HepG2 (cell line): ENCODE measurements at places on chromosomes 1 and 21. TPM values are rescaled to one million over a fixed set of nuclear protein-coding genes. Genes with fewer than 3 reads are reported as not detected.
A peak's percentile ranks its signal among the peaks of the same experiment; 100 is the strongest.

GRCh38 chr1:111593403-111594305, 25.9 kb upstream of the RAP1A start:
- peak overlapping the region; percentile 45; the same call in 1 of the 2 replicates for H3K4me3 ChIP-seq
- no peak for DNase-seq
- no peaks in the 10 kb centered on the region for H3K36me3 ChIP-seq
- no peak overlapping the region for H3K27ac ChIP-seq
- H3K27me3 ChIP-seq = no peaks in the 10 kb centered on the region; the same call in 2 of the 3 replicates

The LORICRIN gene
- total RNA-seq = not detected in 2 replicates

GRCh38 chr1:38173157-38173831, 126.7 kb upstream of the POU3F1 start:
- H3K27me3 ChIP-seq = no peaks in the 10 kb centered on the region
- no peaks in the 10 kb centered on the region for H3K36me3 ChIP-seq
- H3K4me1 ChIP-seq = no peaks in the 10 kb centered on the region
- H3K4me3 ChIP-seq = no peak overlapping the region
- H3K27ac ChIP-seq = no peak overlapping the region

- H3K27me3 ChIP-seq = no peaks in the 10 kb centered on the region; the same call in none of the 2 replicates
- no peak overlapping the region for H3K27ac ChIP-seq
- no peaks in the 10 kb centered on the region for H3K4me1 ChIP-seq
- H3K4me3 ChIP-seq = no peak overlapping the region
These were observed 432.7 kb upstream of the VAMP3 start for GRCh38 chr1:7338439-7338838.

The HLCS gene
- 11.7 and 12.3 TPM in 2 replicates for total RNA-seq

DNA sequence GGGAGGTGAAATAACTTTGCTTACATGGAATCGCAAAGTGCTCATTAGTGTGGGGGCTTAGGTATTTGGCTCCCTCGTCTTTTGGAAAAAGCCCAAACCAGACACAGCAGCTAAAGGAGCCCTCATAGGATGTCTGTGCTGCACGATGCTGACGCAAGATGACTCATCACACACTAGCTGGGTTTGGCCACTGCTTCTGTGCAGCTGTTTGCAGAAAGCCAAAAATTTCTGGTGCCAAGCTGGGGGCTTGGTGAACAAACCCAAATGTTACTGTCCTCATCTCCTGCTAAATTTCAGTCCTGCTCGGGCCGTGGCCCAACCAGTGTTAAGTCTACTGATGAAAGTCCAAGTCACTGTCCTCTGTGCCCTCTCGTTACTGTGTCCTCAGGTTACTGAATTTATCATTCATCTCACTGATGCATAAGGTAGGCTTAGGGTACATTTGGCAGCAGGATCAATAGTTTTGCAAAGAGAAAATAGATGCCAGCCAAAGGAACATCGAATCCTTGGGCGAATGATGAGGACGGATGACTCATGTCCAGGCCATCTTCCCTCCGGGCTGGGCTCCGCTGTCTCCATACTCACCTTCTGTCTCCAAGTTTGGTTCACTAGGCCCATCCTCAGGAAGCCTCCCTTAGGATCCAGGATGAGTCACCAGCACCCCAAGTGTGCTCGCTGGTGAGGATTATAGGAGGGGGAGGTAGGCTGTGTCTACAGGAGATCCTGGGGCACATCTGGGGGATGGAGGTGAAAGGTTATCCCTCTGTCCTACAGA, 177.7 kb downstream of the ADSS2 start:
- H3K36me3 ChIP-seq = no peaks in the 10 kb centered on the region
- no peak for DNase-seq
- no peaks in the 10 kb centered on the region for H3K27me3 ChIP-seq
- no peak overlapping the region for H3K27ac ChIP-seq
- peaks cover 7% of the 10 kb centered on the region for H3K4me1 ChIP-seq
- no peak overlapping the region for H3K4me3 ChIP-seq

DNA sequence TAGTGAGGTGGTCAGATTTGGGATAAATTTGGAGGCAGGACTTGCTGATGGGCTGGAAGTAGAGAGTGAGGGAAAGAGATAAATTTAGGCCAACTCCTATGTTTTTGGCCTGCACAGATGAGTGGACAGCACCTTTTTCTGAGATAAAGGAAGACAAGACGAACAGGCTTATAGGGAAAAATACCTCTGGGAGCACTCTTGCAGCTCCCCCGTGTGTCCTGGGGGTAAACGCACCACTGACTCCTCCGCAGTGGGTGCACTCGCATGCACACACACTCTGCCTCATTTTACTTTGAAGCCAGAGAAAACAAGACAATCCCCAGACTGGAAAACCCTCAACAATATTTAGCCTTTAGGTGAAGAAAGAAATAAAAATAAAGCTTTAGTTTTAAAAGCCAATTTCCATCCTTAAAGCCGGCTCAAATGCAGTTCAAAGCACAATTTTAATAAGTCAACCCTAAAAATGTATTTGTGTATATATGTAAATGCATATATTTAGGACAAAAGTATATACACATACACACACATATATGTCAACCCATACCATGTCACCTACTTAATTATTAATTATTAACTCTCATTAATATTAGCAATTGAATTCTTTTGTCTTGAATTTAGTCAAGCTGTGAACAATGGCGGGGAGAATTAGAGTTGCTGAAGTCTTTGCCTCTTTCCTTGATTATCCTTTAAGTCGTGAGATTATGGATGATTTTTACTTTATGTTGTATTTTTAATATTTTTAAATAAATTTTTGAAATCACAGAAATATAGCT, 341.8 kb downstream of the ZNF326 start:
- no peak overlapping the region for H3K27ac ChIP-seq
- DNase-seq = no peak
- no peaks in the 10 kb centered on the region for H3K36me3 ChIP-seq
- no peak overlapping the region for H3K4me3 ChIP-seq
- H3K27me3 ChIP-seq = no peaks in the 10 kb centered on the region
- H3K4me1 ChIP-seq = no peaks in the 10 kb centered on the region

The TTLL7 gene
- total RNA-seq = 0.22 and 0.38 TPM in 2 replicates

DNA sequence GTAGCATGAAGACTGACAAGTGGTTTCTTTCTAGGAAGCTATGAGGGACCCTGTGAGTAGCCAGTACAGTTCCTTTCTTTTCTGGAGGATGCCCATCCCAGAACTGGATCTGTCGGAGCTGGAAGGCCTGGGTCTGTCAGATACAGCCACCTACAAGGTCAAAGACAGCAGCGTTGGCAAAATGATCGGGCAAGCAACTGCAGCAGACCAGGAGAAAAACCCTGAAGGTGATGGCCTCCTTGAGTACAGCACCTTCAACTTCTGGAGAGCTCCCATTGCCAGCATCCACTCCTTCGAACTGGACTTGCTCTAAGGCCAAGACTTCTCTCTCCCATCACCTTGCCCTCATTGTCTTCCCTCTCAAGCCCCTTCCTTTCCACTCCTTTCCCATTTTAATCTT, 3.4 kb upstream of the GABPB2 start:
- no peaks in the 10 kb centered on the region for H3K36me3 ChIP-seq
- H3K27me3 ChIP-seq = no peaks in the 10 kb centered on the region
- no peak overlapping the region for H3K27ac ChIP-seq
- H3K4me1 ChIP-seq = peaks cover 20% of the 10 kb centered on the region

DNA sequence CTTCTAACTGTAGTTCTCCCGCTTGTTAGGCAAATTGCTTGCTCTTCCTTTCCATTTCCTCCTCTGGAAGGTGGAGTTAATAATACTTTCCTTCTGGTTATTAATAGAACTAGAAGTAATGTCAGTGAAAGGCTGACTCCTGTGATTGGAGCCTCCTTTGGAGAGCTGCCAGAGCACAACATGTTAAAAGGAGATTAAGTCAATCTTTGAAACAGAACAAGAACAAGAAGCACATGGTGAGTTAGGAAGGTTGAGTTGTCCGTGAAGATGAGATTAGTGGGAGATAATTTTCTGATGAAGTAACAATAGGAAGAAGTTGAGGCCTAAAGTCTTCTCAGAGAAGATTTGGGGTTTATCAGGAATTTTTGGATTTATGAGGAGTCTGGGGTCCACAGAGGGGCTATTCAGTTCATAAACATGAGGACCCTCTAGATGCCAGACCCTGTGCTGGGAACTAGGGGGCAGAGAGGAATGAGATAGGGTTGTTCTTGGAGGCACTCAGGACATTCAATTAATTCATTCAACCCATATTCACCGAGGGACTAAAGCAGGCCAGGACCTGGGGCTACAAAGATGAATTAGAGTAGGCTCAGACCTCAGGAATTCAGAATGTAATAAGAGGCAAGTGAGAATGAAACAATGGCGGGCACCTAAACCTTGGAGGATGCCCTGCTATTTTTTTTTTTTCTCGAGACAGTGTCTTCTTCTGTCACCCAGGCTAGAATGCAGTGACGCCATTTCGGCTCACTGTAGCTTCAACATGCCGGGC, 40.7 kb upstream of the DHCR24 start:
- no peak overlapping the region for H3K27ac ChIP-seq
- no peaks in the 10 kb centered on the region for H3K27me3 ChIP-seq
- H3K4me3 ChIP-seq = no peak overlapping the region
- H3K4me1 ChIP-seq = peaks cover 50% of the 10 kb centered on the region
- no peaks in the 10 kb centered on the region for H3K36me3 ChIP-seq
- no peak for DNase-seq

DNA sequence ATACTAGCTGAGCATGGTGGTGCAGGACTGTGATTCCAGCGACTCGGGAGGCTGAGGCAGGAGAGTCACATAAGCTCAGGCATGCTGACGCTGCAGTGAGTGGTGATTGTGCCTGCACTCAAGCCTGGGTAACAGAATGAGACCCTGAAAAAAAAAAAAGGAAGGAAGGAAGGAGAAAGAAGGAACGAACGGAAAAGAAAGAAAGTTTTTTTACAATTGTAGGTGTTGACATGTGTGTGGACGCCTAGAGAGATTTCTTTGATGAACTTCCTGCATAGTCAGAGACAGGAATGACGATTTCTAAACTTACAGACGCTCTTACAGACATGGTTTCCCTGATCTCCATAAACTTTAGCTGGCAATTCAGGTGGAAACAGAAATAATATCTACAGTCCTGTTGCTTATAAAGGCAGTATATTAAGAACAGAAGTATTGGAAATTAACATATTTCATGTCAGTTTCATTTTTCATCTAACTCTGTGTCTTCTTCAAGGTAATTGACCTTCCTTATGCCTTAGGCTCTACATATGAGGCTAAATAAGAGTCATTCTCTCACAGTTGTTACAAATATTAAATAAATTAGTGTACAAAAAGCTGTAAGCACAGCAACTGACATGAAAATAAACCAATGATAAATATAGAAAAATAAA, 4.1 kb downstream of the SAMSN1 start:
- H3K36me3 ChIP-seq = no peaks in the 10 kb centered on the region
- H3K4me1 ChIP-seq = no peaks in the 10 kb centered on the region
- no peaks in the 10 kb centered on the region for H3K27me3 ChIP-seq
- H3K4me3 ChIP-seq = no peak overlapping the region
- no peak for DNase-seq

DNA sequence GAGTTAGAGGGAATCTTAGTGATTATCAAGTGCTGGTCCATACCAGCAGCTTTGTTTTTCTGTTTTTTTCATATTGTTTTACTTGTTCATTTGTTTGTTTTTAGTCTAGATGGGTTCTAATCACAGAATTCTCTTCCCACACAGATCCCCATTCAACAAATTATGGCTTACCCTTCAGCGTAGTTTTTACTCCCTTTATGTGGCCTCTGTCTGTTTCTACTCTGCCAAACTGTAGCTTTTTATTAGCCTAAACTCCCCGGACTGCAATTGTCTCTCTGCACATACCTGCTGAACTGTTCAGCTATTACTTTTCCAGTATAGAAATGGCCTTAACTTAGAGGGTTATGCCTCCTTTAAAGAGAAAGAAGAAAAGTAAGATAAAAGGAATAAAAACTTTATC, 348.5 kb downstream of the TGFB2 start:
- DNase-seq = no peak
- no peak overlapping the region for H3K27ac ChIP-seq
- no peaks in the 10 kb centered on the region for H3K27me3 ChIP-seq

The OPTC gene
- total RNA-seq = not detected in 2 replicates

The GSTM1 gene
- total RNA-seq = not detected in 2 replicates

The TMEM63A gene
- total RNA-seq = 6.8 and 23.9 TPM in 2 replicates

GRCh38 chr1:43541141-43541540, 10.5 kb downstream of the PTPRF start:
- H3K36me3 ChIP-seq = peaks cover 15% of the 10 kb centered on the region
- H3K4me3 ChIP-seq = no peak overlapping the region
- H3K27me3 ChIP-seq = no peaks in the 10 kb centered on the region

The TCHH gene
- total RNA-seq = not detected in 2 replicates

The SERTAD4 gene
- total RNA-seq = not detected in 2 replicates

GRCh38 chr1:206558794-206559671, 51.7 kb downstream of the RASSF5 start:
- peaks cover 69% of the 10 kb centered on the region for H3K4me1 ChIP-seq
- peaks cover 28% of the 10 kb centered on the region; the same call in 2 of the 3 replicates for H3K27me3 ChIP-seq
- H3K36me3 ChIP-seq = no peaks in the 10 kb centered on the region
- H3K4me3 ChIP-seq = no peak overlapping the region
- DNase-seq = no peak
- no peak overlapping the region for H3K27ac ChIP-seq

DNA sequence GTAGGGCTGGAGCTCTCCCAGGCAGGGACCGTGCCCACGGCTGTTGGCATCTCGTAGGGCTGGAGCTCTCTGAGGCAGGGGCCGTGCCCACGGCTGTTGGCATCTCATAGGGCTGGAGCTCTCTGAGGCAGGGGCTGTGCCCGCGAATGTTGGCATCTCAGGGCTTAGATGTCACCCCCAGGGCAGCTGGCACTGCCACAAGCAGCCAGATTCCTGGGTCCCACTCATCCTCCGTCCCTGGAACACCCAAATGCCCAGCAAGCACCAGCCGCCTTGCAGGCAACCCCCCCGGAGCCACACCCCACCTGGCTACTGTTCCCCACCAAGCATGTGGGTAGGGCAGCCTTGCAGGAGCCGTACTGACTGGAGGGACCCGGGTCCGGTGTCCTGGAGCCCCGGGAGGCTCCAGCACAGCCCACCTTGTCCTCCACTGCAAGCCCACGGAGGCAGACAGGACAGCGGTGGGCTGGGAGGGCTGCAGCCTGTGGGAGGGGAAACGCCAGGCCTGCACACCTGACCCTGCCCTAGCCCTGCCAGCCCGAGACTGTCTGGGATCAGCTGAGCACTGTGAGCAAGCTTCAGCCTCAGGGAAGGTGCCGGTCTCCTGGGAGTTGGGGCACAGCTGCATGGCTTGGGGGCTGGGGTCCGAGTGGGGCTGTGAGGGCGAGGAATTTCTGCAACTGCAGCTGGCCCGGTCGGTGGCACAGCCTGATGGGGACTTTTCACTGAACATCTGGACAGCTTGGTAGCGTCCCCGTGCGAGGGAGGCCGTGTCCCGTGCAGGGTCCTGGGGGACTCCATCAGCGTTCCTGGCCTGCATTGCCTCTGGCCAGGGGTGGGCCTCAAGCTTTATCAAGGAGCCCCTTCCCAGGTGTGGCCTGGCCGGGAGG, 53.6 kb downstream of the COL18A1 start:
- H3K36me3 ChIP-seq = peaks cover 17% of the 10 kb centered on the region; the same call in 2 of the 3 replicates
- DNase-seq = no peak
- peak overlapping the region; percentile 64 for H3K27ac ChIP-seq
- H3K27me3 ChIP-seq = no peaks in the 10 kb centered on the region
- H3K4me3 ChIP-seq = no peak overlapping the region
